ENCODE measurements at places on chromosomes 3 and 15.

DNA sequence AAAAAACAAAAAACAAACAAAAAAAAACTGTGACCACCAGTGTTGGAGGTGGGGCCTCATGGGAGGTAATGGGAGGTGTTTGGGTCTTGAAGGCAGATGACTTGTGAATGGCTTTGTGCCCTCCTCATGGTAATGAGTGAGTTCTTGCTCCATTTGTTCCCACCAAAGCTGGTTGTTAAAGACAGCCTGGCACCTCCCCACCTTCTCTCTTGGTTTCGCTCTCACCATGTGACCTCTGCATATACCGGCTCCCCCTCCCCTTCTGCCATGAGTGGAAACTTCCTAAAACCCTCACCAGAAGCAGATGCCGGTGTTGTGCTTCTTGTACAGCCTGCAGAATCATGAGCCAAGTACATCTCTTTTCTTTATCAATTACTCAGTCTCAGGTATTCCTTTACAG lies 61.5 kb upstream of the ATP11B start:
- H3K36me3 ChIP-seq, result peaks cover 2% of the 10 kb centered on the region
- H3K27ac ChIP-seq, result no peak overlapping the region
- DNase-seq, result no peak
- no peaks in the 10 kb centered on the region for H3K4me1 ChIP-seq
- no peak overlapping the region for H3K4me3 ChIP-seq

DNA sequence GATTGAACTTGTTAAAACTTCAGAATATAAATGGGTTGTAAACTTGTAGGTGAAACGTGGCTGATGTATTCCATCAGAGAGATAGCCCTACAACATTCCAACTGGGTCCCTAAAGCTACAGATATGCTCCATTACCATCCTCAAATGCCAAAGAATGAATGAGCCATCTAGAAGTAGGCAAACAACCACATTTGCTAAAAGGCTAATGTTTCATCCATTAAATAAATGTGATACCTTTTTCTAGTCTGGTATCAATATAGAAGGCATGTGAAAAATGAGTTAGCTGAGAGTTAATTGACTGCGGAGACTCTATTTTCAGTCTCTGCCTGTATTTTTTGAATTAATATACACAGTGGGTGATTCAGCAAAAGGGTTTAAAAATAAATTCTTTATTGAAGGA lies 203.8 kb downstream of the RBMS3 start:
- no peaks in the 10 kb centered on the region for H3K36me3 ChIP-seq
- no peaks in the 10 kb centered on the region for H3K27me3 ChIP-seq
- no peaks in the 10 kb centered on the region for H3K4me1 ChIP-seq
- DNase-seq, result no peak
- no peak overlapping the region for H3K4me3 ChIP-seq

- H3K4me3 ChIP-seq, result peak overlapping the region; percentile 82
- peak overlapping the region; percentile 90 for H3K27ac ChIP-seq
- peak; percentile 36 for DNase-seq
- no peaks in the 10 kb centered on the region for H3K27me3 ChIP-seq
- peaks cover 42% of the 10 kb centered on the region for H3K4me1 ChIP-seq
- peaks cover 17% of the 10 kb centered on the region for H3K36me3 ChIP-seq
These were observed 112.1 kb upstream of the ICE2 start for GRCh38 chr15:60590935-60591495.

DNA sequence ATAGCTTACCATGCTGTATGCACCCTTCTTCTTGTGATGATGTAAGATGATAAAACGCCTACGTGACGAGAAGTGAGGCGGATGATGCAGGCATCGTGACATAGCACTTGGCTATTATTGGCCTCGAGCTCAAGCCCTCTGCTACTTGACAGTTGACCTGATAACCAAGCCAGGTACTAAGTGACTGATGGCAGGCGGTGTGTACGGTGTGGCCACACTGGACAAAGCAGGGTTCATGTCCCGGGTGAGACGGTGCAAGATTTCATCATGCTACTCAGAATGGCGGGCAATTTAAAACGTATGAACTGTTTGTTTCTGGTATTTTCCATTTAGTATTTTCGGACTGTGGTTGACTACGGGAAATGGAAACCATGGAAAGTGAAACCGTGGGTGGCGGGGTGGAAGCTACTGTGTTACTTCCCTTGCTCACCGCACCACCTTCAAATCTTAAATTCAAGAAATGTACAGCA lies 57.7 kb downstream of the SLC12A8 start:
- no peaks in the 10 kb centered on the region for H3K27me3 ChIP-seq
- no peak for DNase-seq
- peak overlapping the region; percentile 65 for H3K4me3 ChIP-seq
- no peak overlapping the region for H3K27ac ChIP-seq
- H3K4me1 ChIP-seq, result peaks cover 8% of the 10 kb centered on the region

GRCh38 chr3:25090698-25091453 lies 337.2 kb upstream of the RARB start:
- peaks cover 1% of the 10 kb centered on the region for H3K36me3 ChIP-seq
- H3K4me1 ChIP-seq, result no peaks in the 10 kb centered on the region
- no peak for DNase-seq
- no peak overlapping the region for H3K27ac ChIP-seq

DNA sequence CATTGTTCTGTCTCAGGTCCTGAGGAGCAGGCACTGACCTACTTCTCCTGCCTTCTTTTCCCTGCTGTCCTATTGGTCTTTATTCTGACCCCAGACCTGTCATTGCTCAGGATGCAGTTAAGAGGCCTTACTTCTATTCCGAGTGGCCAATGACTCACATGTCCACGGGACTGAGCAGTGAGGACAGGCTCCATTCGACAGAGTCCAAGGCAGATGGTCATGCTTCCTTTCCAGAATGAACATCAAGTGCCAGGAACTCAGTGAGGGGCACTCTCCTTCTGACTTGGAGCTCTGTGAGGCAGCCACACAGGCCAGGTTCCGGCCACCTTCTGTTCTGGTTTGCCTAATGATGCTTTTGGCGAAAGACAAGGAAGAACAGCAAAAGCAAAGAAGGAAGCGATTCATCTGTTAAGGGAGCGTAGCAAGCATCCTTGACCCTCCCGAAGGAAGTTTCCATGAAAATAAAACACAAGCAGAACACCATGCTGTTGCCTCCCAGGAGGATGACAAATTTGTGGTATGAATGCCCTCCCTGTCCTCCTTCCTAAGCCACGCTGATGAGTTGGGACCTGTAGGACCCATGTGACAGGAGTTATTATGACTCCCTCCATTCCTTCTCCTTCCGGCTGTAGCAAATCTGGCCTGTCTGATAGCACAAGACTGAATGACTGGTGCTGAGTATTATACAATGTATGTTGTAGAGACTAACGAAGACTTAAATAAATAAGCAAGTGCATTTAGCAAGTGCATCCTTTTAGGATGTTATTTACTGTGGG lies 14.4 kb upstream of the TPRG1 start:
- no peaks in the 10 kb centered on the region for H3K27me3 ChIP-seq
- H3K4me3 ChIP-seq, result no peak overlapping the region
- DNase-seq, result no peak
- H3K36me3 ChIP-seq, result peaks cover 6% of the 10 kb centered on the region

Measured in central memory CD8-positive, alpha-beta T cell (primary cell).